ENCODE measurements at places on chromosomes 13 and 19.

DNA sequence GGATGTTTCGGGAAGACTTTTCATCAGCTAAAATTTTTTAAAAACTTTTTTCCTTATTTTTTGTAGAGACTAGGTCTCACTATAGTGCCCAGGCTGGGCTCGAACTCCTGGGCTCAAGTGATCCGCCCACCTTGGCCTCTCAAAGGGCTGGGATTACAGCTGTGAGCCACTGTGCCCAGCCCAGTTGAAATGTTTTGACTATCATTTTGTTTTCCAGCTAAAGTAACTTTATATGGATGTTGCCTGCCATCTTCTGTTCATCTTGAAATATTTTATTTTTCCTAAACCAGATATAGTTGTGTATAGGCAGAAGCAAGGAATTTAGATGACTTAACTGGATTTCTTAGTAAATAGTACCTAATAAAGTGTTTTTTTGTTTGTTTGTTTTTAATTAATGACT lies 7.0 kb downstream of the CAB39L start:
- DNase-seq = peak; percentile 49

GRCh38 chr13:31859571-31859970 lies 120.2 kb downstream of the RXFP2 start:
- no peak for DNase-seq

GRCh38 chr19:8486661-8487136 lies 15.7 kb downstream of the PRAM1 start:
- DNase-seq = no peak

DNA sequence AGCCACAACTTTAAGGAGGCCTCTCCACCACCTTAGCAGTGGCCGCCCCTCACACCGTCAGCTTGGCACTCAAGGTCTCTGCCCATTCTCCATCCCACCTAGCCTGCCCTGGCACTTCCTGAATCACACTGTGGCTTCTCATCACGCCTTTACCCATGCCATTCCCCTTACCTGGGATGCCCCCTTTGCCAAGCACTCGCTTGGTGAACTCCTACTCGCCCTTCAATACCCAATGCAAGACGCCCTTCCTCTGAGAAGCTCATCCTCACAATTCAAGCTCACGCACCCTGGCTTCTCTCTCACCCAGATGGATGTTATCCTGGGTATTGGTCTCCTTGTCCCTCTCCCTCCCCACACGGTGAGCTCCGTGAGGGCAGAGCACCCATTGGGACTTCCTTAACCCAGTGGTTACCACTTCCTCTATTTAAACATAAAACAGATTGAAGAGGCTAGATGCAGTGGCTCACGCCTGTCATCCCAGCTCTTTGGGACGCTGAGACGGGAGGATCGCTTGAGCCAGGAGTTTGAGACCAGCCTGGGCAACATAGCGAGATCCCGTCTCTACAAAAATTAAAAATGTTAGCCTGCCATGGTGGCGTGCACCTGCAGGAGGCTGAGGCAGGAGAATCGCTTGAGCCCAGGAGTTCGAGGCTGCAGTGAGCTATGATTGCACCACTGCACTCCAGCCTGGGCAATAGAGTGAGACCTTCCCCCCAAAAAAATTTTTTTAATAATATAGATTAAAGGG lies 12.6 kb upstream of the SHD start:
- DNase-seq = peak; percentile 41

Measured in Kasumi-1 (cell line).